ENCODE measurements at places on chromosomes 2 and 18.

DNA sequence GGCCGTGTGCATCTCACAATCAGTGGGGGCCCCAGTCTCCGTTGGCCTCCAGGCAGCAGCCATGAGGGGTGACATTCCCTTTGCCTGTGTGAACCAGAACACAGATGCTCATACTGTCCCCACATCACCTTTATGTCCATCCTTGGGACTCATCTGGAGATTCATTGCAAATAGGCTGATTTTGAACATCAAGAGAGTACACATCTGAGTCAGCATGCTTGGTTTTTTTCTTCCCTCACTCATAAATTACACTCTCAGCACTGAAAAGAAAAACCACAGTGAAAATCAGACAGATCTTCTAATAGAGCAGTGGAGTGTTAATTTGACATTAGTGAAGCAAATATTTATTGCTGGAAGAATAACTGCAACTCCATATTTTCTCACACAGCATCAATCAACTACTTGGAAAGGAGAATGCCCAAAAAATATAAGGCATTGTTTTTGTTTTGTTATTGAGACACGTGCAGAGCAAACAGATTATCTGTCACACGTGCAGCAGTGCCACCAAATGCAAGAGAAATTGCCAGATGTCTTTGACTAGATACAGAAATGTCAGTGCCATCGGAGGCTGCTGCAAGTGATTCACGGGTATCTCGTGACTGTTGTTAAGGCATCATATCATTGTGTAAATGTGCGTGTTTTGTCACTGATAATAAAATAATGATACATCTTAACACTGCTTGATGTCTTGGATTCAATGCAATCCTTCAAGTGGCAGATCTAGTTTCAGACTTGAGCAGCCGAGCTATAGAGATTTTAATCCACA lies 10.9 kb downstream of the APCDD1 start:
- DNase-seq, result no peak

DNA sequence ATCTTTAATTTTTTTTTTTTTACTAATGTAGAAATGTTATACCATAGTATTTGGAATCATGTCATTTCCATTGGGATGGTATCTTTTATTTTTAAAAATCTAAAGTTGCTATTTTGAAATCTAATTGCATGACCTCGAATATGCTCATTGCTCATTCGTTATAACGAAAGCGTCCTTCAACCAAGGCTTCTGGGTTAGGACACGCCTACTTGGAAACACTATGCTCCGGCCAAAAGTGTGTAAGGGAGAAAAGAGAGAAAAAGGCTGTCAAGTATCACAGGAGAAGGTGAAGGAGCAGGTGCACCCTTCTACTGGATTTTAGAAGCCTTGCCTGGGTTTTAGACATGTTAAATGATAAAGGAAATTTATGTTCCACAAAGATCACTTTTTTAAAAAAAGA lies 465.9 kb upstream of the ID2 start:
- DNase-seq, result no peak

DNA sequence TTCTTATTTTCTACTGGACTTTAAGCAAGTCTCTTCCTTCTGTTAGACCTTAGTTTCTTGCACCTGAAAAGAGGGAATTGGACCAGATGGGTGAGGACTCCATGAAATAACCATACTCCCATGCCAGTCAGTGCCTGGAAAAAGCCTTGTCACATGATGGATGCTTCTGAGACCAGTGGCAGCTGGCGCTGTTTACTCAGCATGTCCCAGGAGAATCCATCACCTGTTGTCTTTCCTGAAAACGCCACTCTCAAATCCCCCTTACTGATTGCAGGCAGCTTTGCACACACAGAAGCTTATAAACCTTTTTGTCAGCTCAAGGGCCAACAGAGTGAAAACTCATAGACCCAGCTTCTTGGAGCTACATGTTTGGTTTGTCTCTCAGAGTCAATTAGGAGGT lies 117.6 kb downstream of the POLE4 start:
- no peak for DNase-seq

DNA sequence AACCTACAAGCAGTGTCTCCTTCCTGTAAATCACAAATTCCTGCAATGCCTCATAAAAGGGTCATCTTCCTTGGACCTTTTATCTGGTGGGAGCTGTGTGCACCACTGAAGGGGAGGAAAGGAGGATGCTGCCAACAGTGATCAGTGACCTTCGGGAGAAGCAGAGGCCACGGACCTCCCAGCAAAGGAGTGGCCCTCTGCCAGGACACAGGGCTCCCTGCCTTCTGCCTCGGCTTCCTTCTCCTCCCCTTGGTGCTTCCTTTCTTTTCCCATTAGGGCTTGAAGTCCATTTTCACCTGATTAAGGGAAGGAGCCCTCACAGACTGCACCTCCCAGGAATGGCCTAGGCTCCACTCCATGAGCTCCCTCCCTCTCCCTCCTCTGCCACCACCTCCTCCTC lies 85.3 kb upstream of the ITGA6 start:
- DNase-seq, result no peak

GRCh38 chr2:66890166-66890742 lies 455.3 kb downstream of the MEIS1 start:
- DNase-seq, result no peak

GRCh38 chr2:72524071-72524470 lies 301.8 kb downstream of the EXOC6B start:
- no peak for DNase-seq

- no peak for DNase-seq
Measured at GRCh38 chr2:84238907-84239306, 220.2 kb downstream of the SUCLG1 start.

GRCh38 chr2:27014771-27015433 lies 17.9 kb upstream of the TMEM214 start:
- DNase-seq, result no peak

DNA sequence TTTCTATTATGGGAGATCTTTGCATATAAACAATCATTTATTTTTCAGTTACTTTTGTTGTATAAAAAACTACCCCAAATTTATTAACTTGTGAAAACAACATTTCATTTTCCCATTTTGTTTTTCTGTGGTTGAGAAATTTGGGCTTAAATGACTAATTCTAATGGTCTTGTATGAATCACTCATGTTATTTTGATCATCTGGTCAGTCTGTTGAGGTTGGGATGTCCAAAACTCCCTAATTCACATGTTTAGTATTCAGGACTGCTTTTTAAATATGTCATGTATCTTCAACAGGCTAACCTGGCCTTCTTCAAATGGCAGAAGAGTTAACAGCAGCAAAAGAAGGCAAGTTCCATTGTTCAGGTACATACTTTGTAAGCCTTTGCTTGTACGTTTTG lies 788.1 kb downstream of the TRIB2 start:
- no peak for DNase-seq

DNA sequence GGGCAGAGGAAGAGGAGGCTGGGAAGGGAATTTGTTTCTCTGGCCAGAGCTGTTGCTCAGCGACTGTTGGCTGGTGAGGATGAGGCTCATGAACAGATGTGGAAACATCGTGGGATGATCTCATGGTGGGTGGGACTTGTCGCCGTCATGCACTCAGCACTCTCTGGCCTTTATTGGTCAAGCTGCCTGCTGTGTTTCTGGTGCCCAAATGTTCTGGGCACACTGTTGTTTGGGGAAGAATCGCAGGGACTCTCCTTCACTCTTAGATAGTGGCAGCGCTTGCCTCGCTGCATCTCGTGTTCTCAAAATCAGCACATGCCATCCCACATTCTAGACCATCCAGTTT lies 145.6 kb downstream of the AGAP1 start:
- no peak for DNase-seq

DNA sequence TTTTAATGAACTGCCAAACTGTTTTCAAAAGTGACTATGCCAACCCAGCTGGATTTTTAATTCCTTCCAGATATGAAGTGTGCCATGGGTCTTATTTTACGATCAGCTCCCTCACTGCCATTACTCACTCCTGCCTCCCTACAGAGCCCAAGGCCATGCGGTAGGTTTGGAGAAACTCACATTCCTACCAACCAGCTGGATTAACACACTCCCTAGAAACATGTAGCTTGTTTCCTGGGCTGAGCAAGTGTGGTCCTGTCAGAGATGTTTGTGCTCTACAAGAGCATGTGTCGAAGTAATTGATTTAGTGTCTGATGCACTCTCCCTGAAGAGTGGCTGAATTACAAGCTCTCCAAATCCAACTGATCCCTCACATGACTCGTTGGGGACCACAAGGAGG lies 82.5 kb downstream of the SPP2 start:
- no peak for DNase-seq

DNA sequence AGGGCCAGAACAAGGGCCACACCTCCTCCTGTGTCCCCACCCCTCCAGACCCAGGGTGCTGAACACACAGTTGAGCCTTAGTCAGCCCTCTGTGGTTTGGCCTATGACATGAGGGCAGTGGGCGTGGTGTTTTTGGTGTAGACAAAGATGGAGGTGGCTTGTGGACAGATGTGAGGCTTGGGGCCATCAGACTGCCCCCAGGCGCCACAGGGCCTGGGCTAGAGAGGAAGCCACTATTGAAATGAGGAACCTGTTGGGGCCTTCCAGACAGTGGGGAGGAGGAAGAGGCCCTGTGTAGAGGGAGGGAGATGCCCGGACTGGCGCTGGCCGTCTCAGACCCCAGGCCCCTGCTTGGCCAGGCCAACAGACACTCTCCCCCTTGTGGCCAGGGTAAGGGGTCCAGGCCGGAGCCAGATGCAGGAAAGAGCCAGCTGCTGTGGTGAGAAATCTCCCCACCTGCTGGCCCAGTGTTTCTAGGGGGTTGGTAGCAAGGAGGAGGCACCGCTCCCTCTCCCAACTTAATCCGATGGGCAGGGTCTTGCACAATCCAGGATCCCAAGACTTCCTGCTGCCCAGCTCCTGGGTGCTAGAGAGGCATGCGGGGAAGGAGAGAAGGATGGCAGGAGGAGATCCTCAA lies 53.8 kb downstream of the SMAD7 start:
- no peak for DNase-seq

Data from stimulated activated CD4-positive, alpha-beta T cell treated with anti-CD3 and anti-CD28 coated beads, TNF-alpha, amount 100 ng/mL, for 4 hours (primary cell).